ENCODE measurements at places on chromosomes 4 and X.

GRCh38 chrX:3599802-3600430 is 113.5 kb downstream of the PRKX start:
- no peak for DNase-seq

- DNase-seq, result no peak
Measured at GRCh38 chr4:147570616-147571015, 46.6 kb upstream of the TMEM184C start.

GRCh38 chrX:148133105-148133725 is 152.1 kb downstream of the FMR1NB start:
- peak; percentile 26 for DNase-seq

GRCh38 chr4:100246697-100247096 is 56.4 kb upstream of the DDIT4L start:
- DNase-seq, result no peak

DNA sequence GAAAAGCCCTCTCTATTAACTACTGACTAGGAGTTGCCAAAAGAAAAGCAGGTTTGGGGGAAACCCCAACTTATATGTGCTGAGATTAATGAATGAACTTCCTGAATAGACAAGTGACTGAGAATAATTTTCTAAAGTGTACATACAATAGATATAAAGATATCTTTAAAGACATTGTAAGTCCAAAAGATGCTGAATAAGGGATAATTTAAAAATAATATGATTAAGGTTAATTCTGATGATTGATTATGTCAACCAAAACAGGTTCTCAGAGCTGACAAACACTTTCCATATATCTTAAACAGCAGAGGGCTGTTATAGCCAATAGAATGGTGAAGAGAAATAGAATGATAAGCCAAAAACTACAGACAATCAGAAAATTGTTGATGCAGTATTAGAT is 28.6 kb downstream of the AGA start:
- no peak for DNase-seq

GRCh38 chrX:119790977-119791436 is 423 bp downstream of the RPL39 start:
- peak; percentile 28 for DNase-seq

DNA sequence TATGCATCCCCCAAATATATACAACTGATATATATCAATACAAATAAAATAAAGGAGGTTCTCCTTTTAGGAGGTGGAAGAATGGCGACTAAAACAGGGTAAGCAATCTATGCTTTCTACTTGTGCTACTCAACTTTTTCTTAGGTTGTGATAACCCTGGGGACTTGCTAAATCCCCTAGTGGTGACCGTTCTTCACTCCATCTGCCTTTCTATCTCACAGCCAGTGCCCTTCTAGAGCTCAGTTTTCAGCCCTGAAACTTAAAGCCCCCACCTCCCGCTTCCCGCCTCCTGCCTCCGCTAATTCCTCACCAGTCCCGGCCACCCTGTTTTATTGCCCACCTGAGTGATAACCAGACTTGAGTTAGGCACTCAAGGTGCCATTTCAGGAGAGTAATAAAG is 15.5 kb upstream of the ESX1 start:
- no peak for DNase-seq

- no peak for DNase-seq
Measured at GRCh38 chr4:175447016-175447415, 365.0 kb downstream of the GPM6A start.

DNA sequence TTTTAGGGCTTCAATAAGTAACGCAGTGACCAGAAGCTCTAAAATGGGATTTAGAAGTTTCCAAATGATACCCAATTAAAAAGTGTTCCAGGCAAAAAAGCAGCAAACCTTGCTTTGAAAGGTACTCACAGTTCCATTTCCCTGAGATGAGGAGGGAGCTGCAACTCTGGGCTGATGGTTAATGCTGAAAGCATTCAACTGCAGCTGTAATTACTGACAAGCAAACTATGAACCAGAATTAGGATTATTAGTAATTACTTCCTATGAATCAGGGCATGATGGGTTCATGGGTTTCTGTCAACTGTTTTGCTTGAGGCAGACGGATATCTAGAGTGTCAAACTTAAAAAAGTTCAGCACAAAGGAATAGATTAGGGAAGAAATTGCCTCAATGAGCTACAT is 357.4 kb downstream of the STIM2 start:
- DNase-seq, result peak; percentile 75

GRCh38 chrX:100962811-100963210 is 6.7 kb upstream of the ARL13A start:
- DNase-seq, result no peak

DNA sequence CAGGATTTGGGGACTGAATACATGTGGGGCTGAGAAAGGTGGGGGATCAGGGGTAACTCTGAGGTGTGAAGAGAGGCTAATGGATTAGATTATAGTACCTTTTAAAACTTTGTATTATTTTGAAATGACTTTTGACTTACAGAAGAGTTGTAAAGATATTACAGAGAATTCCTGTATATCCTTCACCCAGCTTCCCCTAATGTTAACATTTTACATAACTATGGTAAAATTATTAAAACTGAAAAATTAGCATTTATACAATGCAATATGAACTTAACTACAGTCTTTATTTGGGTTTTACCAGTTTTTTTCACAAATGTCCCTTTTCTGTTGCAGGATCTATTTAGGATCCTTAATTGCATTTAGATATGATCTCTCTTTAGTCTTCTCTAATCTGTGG is 57.4 kb downstream of the TMEM164 start:
- DNase-seq, result no peak

DNA sequence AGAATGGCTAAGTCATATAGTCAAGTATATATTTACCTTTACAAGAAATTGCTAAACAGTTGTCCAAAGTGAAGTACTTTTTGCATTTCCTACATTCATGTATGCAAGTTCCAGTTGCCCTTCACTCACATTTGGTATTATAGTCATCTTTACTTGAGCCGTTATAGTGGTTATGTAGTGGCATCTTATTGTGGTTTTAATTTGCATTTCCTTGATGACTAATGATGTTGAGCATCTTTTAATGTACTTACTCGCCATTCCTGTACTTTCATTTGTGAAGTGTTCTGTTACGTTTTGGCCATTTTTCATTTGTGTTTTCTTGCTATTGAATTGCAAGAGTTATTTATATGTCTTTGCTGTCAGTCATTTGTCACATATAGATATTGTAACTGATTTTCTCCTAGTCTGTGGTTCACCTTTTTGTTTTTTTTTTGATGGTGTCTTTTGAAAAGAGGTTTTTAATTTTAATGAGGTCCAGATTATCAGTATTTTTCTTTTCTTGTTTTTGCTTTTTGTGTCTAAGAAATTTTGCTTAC is 27.6 kb downstream of the ARFIP1 start:
- DNase-seq, result peak; percentile 48

GRCh38 chrX:14497184-14497666 is 32.1 kb upstream of the GLRA2 start:
- DNase-seq, result no peak

- no peak for DNase-seq
Measured at GRCh38 chr4:53194727-53195126, 171.1 kb downstream of the SCFD2 start.

DNA sequence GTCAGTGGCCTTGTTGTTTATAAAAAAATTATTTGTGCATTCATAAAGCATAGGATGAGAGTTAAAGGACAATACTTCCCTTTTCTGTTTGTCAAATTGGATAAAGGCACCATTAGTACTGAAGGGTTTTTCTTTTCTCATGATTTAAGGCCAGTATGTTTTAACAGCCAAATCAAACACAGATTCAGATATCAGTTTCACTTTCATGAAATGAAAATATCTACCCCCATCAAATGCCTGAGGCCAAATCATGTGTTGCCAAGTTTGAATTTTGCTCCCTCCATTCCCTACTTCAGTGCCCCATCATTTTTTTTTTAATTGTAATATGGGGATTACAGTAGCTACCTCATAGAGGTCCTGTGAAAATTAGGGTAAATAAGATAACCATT is 745.9 kb downstream of the RPA4 start:
- DNase-seq, result no peak

GRCh38 chr4:5823542-5824211 is 69.2 kb downstream of the CRMP1 start:
- DNase-seq, result no peak

GRCh38 chrX:117002981-117003380 is 540.2 kb upstream of the CT83 start:
- no peak for DNase-seq

DNA sequence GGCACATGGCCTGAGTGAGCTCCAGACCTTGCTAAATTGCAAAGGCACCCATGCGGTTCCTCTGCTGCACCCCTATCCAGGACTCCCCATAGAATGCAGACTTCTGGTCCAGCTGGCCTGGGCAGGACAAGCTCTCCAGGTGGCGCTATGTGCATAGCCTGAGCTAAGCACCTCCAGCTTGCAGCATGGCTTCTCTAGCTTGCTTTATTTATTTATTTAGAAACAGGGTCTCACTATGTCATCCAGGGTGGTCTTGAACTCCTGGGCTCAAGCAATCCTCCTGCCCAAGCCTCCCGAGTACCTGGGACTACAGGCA is 5.5 kb upstream of the WFS1 start:
- DNase-seq, result peak; percentile 29

DNA sequence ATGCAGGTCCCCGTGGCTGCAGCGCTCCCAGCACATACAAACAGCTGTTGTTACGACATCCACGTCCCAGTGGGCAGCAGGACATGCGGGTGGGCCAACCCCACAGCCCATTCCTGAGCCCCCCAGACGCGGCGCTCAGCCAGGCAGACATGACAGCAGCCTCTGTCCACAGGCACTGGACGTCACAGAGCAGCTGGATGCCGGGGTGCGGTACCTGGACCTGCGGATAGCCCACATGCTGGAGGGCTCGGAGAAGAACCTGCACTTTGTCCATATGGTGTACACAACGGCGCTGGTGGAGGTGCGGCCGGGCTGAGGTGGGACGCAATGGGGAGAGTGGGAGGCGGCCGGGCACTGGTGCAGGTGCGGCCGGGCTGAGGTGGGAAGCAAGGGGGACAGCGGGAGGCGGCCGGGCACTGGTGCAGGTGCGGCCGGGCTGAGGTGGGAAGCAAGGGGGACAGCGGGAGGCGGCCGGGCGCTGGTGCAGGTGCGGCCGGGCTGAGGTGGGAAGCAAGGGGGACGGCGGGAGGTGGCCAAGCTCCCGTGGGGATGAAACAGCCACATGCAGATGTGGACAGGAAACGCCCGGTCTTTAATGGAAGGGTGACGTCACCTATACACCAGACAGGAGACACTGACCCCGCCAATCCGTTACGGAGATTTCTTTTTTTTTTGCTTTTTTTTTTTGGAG is 9.4 kb downstream of the PLCXD1 start:
- DNase-seq, result no peak

DNA sequence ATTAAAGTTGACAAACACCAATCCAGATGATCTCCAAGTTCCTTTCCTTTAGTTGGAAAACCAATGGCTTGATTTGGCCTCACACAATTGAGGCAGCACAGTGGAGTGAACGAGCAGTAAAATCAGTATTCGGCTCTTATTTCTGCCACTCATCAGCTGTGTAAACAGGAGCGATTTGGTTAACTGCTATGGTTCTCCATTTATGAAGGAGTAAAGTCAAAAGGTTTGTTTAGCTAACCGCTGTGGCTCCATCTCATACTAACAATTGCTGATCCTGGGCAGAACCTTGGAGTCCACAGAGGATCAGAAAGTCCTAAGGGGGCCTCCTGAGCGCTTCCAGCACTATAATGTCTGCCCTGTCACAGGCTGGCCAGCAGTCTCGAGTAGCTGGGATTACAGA is 54.5 kb upstream of the EXOC1L start:
- DNase-seq, result no peak
